ENCODE measurements at places on chromosomes 5 and 9. TPM values are rescaled to one million over a fixed set of nuclear protein-coding genes. Genes with fewer than 3 reads are reported as not detected.

DNA sequence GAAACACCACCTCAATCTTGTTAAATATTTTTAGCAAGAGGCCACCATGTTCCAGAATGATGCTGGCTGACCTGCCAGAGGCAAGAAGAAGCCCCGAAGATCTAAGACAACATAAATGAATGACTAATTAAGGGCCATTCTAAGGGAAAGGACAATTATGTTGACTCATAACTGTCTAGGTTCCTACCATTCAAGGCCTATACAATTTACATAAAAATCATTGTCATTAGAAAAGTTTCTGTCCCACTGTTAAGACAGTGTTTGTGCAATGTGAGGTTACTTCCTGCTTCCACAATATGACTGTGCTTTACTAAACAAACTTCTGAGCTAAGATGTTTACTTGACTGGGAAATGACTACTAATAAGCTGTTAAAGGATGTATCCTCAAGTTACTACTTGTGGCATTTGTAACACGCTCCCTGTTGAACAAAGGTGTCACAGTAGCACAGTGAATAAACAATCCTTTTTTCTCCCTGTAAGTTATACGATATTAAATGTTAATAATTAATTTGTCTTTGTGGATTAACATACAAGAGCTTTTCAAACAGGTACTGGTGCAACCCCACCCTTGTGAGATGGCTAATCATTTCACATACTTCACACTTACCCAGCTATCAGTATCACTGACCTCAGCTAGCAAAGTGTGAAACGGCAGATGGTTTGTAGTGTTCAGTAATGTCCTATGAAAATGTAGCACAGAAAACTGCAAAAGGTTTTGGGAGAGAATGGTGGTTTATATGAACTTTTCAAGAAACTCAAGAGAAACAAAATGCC, 195.8 kb downstream of the EFNA5 start:
- no peak for DNase-seq

DNA sequence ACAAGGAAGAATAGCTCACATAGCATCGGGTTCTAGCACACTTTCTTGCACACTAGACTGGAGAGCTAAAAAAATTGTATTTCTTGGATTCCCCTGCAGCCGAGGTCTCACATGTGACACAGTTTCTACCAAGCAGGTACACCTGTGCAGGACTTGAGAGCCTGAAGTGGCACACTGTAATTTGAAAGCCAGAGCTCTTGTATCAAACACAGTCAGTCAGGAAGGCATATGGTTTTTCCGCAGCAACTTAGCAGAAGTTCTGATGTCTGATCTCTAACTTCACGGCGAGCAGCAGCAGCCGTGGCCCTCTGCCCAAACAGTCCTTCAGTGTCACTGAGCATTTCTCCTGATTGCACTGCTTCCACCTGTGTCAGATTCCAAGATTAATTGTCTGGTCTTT, 25.5 kb downstream of the TMEM245 start:
- no peak for DNase-seq

DNA sequence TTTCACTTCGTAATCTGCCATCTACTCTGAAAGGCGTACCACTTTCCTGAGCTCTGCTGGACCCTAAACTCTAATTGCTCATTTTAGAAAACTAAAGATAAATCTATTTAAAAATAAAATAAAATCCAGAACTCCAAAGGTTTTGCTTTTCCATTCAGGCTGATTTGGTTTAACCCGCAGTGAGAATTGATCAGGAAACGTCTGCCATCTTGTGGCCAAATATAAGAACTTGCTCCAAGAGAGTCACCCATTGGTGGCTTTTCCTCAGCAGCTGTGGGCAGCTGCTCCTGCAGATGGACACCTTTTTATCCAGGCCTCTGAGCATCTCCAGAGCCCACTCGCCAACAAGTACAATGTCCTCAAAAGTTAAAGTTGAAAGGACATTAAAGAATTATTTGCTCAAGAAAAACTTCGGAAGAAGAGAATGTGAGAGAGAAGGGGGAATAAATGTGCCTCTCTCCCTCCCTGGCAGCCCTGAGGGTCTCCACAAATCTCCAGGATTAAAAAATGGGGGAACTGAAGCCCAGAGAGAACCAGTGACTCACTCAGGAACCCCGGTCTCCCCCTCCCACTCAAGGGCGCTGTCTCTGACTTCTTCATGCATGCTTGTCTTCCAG, 4.1 kb downstream of the SAXO1 start:
- peak; percentile 25 for DNase-seq

DNA sequence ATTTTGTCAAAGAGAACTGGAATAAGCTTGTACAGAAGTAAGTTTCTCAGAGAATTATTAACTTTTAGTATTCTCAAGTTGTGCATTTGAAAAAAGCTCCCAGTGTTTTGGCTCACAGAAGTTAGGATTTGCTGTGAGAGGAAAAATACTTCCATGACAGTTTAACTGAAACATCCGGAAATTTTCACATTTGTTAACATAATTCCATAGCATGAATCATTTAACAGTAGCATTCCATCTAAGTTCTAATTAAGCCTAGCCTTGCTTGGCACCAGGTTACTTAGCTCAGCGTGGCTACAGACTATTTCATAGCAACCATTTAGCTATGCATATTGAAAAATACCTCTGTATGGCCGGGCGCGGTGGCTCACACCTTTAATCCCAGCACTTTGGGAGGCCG, 90.8 kb downstream of the LNPEP start:
- no peak for DNase-seq

DNA sequence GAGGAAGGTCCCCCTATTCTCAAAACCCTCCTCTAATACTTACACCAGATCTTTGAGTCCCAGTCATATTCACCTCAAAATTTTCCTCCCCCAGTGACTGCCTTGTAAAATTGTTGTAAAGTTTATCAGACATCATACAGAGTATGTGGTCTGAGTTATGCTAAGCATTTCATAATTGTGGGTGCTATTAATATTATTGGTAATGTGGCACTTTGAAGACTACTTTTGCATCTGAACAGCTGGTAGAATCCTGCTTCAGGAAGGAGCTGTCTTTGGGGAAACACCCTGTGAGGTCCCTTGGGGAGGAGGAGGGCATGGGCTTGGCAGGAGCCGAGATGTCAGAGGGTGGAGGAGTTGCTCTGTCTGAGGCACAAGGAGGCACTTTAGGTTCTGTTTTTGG, 164.9 kb upstream of the ZNF618 start:
- DNase-seq: no peak

The EXD3 gene
- 13.6 TPM for total RNA-seq

The PIP5K1B gene
- total RNA-seq: 1.1 TPM

All from activated CD4-positive, alpha-beta memory T cell treated with anti-CD3 and anti-CD28 coated beads for 36 hours (primary cell).